Upper lobe of left lung (tissue), 6 donors: ENCODE measurements at places on chromosomes 6 and 20.

- no peak for DNase-seq
- no peak overlapping the region for H3K4me3 ChIP-seq
- H3K27ac ChIP-seq: no peak overlapping the region
- no peaks in the 10 kb centered on the region for H3K27me3 ChIP-seq
- H3K36me3 ChIP-seq: no peaks in the 10 kb centered on the region
These were observed 170.2 kb upstream of the MLN start for GRCh38 chr6:33974030-33974429.

DNA sequence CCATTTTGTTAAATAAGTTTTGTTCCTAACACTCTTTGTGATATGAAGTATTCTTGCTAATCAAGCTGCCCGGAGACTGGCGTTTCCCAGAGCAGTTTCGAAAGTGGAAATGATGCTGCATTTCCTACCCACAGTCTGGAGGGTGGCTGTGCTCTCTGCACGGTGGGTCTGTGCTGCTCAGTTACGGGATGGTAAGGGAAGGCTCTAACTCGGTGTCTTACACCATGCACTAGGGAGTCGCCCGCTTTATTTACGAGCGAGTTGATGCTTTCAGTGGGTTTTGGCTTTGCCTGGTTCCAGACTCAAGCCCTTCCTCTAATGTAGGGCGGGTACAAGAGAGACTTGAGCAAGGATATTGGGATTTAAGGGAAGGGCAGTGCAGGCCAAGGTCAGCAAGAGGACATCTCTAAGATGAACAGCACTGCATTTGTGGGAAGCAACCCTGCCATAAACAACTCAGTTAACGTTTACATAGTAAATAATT is 180.1 kb upstream of the AKAP12 start:
- no peak for DNase-seq
- H3K27me3 ChIP-seq: no peaks in the 10 kb centered on the region
- no peaks in the 10 kb centered on the region for H3K4me1 ChIP-seq

DNA sequence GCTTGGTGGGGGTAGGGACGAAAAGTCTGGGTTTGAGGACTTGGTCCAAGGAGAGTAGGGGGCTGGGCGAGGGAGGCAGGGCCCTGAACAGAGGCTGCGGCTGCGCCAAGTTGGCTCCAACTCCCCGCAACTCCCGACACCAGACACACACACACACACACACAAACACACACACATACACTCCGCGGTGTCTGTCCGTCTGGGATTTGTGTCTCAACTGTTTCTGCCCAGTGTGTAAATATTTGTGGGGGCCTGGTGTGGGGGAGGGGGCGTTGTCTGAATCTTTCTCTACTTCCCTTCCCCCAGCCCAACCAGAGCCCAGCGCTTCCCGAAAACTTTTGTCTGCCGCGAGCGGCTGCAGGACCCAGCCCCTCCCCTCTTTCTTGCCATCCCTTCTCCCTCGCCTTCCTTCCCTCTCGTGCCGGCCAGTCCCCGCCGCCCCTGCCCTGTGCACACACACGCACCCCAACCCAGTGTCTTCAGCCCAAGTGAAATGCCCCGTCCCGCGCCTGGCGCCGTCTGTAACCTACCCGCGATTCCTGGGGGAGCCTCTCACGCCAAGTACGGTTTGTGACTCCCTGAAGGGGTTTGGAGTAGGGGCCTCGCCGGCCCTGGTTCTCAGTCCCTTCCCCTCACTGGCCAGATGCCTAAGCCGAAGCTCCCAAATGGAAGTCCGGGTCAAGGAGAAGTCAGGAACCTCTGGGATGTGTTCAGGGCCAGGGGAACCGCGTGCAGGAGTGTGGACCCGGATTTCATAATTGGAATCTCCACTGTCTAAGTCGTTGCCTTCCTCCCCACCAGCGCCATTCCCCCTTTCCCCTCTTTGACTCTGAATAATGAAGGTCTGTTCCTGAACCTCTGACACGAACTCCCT is 904 bp downstream of the MDFI start:
- peak overlapping the region; percentile 60 for H3K27ac ChIP-seq
- peaks cover 30% of the 10 kb centered on the region for H3K4me1 ChIP-seq
- DNase-seq: no peak
- H3K36me3 ChIP-seq: no peaks in the 10 kb centered on the region

DNA sequence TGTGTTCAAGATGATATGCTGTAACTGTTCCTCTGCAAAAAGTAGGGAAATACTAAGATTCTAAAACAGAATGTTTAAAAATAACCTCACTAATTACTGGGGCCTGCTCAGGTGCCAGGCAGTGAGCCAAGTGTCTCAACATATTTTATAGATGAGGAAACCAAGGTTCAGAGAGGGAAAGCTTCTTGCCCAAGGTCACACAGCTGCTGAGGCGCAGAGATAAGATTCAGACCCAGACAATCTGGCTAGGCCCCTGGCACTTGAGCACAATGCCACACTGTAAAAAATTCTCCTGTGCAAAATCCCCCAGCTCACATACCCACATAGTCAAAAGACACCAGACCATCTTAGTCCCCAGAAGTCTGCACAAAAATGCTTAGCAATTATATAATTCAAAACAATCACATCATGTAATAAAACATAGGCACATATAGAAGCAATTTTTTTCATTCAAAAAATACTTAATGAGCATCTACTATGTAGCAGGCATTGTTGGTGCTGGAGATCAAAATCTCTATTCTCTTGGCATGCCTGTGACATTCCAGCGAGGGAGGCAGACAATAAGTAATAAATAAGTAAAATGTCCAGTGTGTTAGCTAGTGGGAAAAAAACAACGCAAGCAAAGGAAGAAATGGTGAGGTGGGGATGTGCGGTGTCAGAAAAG is 10.3 kb downstream of the PREX1 start:
- no peak overlapping the region for H3K4me3 ChIP-seq
- DNase-seq: no peak

GRCh38 chr20:37475252-37475651 is 45.8 kb upstream of the NNAT start:
- H3K27me3 ChIP-seq: no peaks in the 10 kb centered on the region
- no peak overlapping the region for H3K4me3 ChIP-seq

DNA sequence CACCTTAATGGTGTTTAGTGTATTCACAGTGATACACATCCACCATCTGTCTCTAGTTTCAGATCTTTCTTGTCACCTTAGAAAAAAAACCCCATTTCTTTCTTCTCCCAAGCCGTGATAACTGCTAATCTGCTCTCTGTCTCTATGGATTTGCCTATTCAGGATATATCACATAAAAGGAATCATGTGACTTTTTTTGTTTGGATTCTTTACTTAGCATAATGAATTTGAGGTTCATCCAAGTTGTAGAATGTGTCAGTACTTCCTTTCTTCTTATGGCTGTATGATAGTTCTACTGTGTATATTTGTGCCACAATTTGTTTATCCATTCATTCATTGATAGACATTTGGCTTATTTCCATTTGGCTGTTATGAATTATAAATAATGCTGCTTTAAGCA is 57.1 kb downstream of the ITCH start:
- no peak overlapping the region for H3K4me3 ChIP-seq
- DNase-seq: no peak
- H3K4me1 ChIP-seq: peaks cover 3% of the 10 kb centered on the region
- H3K36me3 ChIP-seq: peaks cover 4% of the 10 kb centered on the region
- no peak overlapping the region for H3K27ac ChIP-seq

DNA sequence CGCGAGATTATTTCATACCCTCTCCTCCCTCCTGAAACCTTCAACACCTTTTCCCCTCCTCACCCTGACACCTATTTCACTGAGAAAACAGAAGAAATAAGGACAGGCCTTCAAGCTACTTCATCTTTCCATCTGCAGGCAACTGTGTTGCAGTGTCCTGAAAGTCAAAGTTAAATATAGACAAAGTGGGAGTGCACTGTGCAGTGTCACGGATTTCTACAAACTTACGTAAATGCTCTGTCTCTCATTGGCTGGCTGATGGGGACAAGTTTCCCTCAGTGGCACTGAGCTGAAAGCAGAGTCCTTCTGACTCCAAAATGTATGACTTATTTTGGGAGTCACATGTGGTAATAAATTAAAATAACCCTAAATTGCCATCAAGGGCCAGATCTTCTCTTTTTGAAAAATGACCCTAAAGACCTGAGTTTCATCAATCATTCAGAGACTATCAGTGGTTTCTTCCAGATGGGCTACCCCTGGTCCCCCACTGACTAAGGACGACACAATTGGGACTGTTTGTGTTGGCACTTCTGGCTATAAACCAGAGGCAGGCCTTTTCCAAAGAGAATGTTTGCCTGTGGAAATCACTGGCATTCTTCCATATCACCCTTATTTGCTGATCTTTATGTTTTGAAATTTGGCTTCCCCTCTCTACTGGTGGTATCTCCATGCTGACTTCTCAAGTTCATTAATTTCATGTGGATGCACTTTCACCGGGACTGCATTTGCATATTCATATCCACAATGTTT is 21.6 kb downstream of the ALDH8A1 start:
- DNase-seq: no peak

GRCh38 chr20:50056951-50057713 is 55.8 kb downstream of the UBE2V1 start:
- no peak for DNase-seq
- peaks cover 5% of the 10 kb centered on the region for H3K4me1 ChIP-seq
- H3K4me3 ChIP-seq: no peak overlapping the region
- H3K27ac ChIP-seq: no peak overlapping the region

GRCh38 chr6:158805698-158806377 is 13.3 kb downstream of the EZR start:
- H3K4me3 ChIP-seq: no peak overlapping the region
- H3K4me1 ChIP-seq: peaks cover 36% of the 10 kb centered on the region
- peaks cover 6% of the 10 kb centered on the region for H3K36me3 ChIP-seq
- H3K27me3 ChIP-seq: no peaks in the 10 kb centered on the region

DNA sequence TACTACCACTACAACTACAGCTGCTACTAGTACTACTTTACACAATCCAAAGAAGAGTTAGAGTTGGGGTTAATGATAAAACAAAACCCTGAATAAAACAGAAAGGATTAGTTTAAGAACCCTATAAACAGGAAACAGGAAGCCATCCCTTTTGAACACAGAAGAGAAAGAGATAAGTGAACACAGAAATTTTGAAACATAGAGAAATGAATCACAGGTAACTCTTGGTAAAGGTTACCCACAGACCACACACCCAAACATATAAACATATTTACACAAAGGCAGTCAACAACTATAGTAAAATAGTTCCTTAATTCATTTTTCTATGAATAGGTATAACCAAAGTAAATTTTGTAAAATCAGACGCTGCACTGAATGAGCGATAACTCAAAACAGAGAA is 98.1 kb downstream of the RNGTT start:
- no peak for DNase-seq
- no peaks in the 10 kb centered on the region for H3K27me3 ChIP-seq
- no peaks in the 10 kb centered on the region for H3K36me3 ChIP-seq
- H3K27ac ChIP-seq: no peak overlapping the region

DNA sequence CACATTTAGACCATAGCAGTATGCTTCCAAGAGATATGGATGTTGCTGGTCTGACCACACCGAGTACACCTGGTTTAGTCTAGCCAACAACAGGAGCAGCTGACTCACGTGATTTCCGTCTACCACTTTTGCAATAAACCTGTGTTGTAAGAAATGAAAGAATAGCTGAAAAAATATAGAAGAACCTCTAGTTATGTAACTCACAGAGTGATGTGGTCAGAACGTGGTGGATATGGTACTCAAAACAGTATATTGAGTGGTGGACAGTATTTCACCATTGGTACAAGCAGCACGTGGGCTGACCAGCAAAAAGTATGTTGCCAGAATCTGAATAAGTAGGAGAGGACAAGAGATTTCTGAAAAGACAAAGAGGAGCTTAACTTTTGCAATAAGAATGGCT is 226.9 kb downstream of the TBC1D7 start:
- no peak overlapping the region for H3K27ac ChIP-seq
- DNase-seq: no peak
- no peaks in the 10 kb centered on the region for H3K36me3 ChIP-seq
- H3K27me3 ChIP-seq: no peaks in the 10 kb centered on the region

DNA sequence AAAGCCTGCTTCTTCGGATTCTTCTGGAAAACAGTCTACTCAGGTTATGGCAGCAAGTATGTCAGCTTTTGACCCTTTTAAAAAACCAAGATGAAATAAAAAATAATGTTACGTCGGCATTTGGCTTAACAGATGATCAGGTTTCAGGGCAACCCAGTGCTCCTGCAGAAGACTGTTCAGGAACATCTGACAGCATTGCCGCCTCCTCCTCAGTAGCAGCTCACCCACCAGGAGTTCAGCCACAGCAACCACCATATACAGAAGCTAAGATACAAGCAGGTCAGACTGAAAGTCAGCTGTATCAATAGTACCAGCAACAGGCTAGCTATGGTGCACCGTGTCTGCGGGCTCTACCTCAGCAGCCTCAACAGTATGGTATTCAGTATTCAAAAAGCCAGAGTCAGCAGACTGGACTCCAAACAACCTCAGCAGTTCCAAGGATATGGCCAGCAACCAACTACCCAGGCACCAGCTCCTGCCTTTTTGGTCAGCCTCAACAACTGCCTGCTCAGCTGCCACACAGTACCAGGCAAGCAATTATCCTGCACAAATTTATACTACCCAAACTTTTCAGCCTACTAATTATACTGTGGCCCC is 51.9 kb downstream of the BTBD9 start:
- no peaks in the 10 kb centered on the region for H3K4me1 ChIP-seq
- H3K4me3 ChIP-seq: no peak overlapping the region
- DNase-seq: no peak
- H3K27me3 ChIP-seq: no peaks in the 10 kb centered on the region
- no peaks in the 10 kb centered on the region for H3K36me3 ChIP-seq
- no peak overlapping the region for H3K27ac ChIP-seq

DNA sequence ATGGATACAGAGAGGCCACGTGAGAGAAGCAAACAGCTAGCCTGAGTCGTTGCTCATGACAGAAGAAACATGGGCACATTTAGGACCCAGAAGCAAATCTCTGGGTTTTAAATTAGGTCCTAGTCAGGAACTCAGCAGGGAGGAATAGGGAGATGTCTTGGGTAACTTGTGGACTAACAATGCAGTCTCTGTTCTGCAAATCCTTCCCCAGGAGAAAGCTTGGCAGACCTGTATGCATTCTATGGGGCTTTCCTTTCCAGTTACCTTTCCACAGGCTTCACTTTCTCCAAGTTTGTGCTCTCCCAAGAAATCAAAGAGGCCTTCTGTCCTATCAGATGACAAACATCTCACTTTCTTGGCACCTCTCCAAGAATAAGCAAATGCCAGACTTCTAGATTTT is 47.2 kb upstream of the PLCB4 start:
- no peaks in the 10 kb centered on the region for H3K27me3 ChIP-seq
- H3K27ac ChIP-seq: no peak overlapping the region
- H3K4me1 ChIP-seq: no peaks in the 10 kb centered on the region
- no peak for DNase-seq
- H3K36me3 ChIP-seq: no peaks in the 10 kb centered on the region

GRCh38 chr6:22690446-22690845 is 121.1 kb downstream of the HDGFL1 start:
- DNase-seq: no peak
- H3K4me3 ChIP-seq: no peak overlapping the region
- no peaks in the 10 kb centered on the region for H3K36me3 ChIP-seq
- no peaks in the 10 kb centered on the region for H3K4me1 ChIP-seq
- H3K27ac ChIP-seq: no peak overlapping the region

GRCh38 chr6:135147637-135148592 is 33.2 kb upstream of the MYB start:
- no peak overlapping the region for H3K27ac ChIP-seq
- H3K4me1 ChIP-seq: no peaks in the 10 kb centered on the region
- H3K36me3 ChIP-seq: no peaks in the 10 kb centered on the region
- no peak for DNase-seq
- no peaks in the 10 kb centered on the region for H3K27me3 ChIP-seq
